AG08395 (cell line): ENCODE measurements at places on chromosomes 12 and 14.

DNA sequence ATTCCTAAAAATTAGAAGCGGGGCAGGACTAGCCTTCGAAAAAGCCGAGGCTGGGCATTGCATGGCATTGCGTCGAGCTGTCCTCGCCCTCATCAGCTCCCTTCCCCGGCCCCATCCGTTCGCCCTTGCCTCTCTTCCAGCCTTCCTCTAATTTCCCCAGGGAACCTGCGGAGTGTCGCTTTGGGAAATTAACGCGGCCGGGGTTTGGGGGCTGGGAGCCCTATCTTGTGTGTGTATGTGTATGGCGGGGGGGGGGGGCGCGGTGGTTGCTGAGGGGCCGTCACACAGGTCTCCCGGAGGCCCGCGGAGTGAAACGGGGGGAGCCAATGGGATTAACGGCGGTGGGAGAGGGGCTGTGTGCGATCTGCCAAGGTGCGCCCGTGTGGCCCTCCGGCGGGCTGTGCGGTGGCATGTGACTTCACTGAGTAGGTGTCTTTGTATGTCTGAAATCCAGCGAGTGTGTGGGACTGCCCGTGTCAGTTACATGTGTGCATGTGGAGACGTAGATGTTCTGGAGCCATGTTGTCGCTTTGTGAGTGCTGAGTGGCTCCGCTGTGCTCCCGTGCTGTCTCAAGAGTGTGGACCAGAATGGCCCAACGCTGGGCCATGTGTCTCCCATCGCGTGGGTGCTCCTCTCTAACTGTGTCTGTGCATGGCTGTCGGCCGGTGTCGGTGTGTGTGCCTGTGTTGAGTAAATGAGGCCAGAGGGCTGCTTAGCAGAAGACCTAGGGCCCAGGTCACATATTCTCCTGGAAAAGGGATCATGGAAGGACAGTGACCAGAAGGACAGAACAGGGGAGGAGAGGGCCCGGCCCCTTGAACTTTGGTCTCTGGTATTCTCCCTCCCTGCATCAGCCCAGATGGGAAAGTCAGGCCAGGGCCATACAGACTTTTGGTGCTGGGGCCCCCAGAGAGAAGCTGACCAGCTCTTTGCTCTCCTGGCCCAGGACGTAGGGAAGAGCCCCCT, 1.5 kb downstream of the PTMS start:
- DNase-seq: no peak

DNA sequence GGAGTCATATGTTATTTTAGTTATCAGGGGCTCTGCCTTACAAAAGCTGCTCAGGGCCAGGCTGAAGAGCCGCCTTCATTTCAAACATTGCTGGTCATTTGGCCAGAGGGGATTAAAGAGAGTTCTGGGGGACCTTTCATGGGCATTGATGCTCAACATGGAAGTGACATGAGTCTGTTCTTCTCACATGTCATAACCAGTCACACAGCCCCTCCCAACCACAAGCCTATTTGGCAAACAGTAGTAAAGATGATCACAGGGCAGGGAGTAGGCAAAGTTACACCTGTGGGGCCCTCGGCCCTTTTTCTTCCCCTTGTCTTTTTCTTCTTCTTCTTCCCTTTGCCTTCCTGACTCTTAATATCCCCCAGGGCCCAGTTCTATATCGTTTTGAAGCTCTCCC, 33.3 kb downstream of the CFAP54 start:
- no peak for DNase-seq

GRCh38 chr12:54032086-54032619, 697 bp upstream of the HOXC5 start:
- DNase-seq: no peak

DNA sequence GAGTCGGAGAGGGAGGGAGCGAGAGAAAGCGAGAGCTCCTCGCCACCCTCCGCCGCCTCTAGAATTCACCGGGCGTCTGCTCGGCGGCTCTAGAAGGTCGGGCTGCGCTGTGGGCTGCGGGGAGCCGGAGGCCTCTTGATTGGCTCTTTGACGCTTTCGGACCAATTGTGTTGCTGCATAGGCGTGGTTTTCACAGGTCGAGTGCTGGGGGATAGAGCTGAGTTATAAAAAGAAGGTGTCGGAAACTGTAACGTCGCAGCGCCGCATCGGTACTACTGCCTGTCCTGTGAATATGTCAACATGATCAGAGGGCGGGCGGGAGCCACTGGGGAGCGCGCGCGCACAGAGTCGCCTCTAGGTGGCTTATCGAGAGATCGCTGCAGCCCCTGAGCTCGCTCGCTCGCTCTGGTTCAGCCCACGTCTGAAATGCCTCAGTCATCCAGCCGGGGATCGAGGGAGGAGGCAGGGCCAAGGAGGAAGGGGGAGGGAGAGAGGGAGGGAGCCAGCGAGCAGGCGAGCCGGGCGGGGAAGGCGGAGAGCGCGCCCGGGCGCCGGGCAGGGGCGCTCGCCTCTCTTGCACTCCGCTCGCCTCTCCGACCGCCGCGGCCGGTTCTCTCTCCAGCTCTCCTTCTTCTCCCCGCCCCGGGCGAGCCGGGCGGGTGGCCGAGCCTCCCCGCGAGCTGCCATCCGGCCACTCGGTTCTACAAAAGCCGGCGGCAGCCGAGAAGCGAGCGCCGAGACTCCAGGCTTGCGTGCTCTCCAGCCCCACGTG, at the start of gene TBX3:
Gene TBX3, minus strand, starts transcription at position 78 of the 772 bp plus-strand sequence. CDS start 975 bp downstream, outside the sequence.
- peak; percentile 93 for DNase-seq

- no peak for DNase-seq
These were observed 62.4 kb upstream of the PSMC1 start for GRCh38 chr14:90193925-90194324.

DNA sequence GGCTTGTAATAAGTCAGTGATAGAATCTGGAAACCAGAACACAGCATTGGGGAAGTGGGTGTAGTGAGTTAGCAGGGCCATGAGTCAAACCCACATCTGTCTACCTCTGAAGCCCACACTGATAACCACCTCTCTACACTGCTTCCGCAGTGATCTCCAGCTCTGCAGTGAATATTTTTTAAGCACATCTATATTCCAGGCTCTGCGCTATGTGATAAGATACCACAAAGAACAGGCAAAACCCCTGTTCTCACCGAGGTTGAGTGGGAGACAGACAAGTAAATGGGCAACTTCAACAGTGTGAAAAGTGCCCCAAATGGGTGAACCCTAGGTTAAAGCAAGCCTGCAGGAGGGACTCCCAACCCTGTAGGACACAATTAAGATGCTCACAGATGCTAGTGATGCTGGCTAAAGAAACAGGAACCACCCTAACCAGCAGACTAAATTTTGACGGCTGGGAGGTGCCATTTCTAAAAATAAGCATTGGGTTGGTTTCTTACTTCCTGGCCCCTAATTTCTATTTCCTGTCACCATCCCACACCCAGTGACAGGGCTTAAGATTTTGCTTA, 375.0 kb downstream of the DPF3 start:
- no peak for DNase-seq

- DNase-seq: no peak
These were observed 177.3 kb upstream of the NUDT4 start for GRCh38 chr12:93200291-93200917.

- no peak for DNase-seq
These were observed 285.8 kb upstream of the GRIP1 start for GRCh38 chr12:66964629-66965028.

GRCh38 chr12:49825360-49825970, 2.7 kb downstream of the NCKAP5L start:
- peak; percentile 60 for DNase-seq

DNA sequence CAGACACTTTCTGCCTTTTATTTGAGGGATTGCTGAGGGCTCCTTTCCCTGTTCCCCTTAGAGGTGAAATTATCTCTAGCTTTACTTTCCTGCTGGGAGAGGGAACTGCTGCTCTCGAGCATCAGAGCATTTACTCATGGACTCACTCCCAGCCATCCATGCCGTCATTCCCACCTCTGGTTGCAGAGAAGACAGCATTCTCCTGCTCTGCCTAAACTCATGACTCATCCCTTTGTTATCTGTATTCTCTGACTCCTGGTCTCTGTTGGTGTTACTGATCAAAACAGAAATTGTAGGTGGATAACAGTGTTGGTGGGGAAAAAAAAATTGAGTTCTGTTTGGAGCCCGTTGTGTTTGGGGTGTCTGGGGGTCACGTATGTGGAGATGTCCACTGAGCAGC, 159.3 kb downstream of the TTC8 start:
- peak; percentile 88 for DNase-seq

DNA sequence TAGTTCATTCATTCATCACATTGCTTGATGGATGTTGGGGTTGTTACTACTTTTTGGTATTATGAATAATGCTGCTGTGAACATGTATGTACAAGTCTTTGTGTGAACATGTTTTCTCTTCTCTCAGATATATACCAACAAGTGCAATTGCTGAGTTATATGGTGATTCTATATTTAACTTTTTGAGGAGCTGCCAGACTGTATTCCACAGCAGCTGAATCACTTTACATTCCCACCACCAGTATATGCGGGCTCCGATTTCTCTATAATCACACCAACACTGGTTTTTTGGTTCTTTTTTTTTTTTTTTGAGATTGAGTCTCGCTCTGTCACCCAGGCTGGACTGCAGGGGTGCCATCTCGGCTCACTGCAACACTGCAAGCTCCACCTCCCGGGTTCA, 22.2 kb upstream of the PLEKHG6 start:
- no peak for DNase-seq

GRCh38 chr12:108752387-108752786, 21.1 kb upstream of the CORO1C start:
- no peak for DNase-seq

DNA sequence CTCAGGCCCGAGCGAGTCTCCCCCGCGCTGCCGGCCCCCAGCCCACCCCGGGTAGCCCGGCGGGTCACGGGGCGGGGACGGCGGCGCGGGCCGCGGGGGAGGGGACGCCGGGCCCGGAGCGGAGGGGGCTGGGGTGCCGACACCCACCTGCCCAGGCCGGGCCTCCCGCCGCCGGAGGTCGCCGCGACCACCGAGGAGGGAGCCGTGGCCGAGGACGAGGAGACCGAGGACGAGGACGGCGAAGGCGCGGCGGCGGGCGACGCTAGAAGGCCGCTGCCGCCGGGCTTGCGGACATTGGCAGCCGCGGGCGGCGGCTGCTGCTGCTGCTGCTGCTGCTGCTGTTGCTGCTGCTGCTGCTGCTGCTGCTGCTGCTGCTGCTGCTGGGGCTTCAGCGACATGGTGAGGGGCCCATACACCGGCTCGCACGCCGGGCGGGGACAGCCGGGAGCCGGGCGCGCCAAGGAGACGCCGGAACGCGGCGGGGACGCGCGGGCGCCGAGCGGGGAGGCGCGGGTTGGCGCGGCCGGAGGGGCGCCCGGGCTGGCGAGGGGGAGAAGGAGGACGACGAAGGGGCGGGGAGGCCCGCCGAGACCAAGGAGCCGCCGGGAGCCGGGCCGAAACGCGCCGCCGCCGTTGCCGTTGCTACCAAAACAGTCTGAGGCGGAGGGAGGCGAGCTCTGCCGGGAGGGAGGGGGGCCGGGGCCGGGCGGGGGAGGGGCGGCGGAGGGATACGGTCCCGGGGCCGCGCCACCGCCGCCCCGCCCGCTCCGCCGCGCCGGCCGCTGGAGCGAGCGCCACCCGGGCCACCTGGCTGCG, at the start of gene ATXN2:
Gene ATXN2, minus strand, starts transcription at position 679 of the 816 bp plus-strand sequence. Its CDS starts 281 bp downstream, at position 398.
- DNase-seq: peak; percentile 88

- no peak for DNase-seq
These were observed 136.4 kb downstream of the SLC35F4 start for GRCh38 chr14:57729208-57730187.

- DNase-seq: no peak
These were observed 15.0 kb downstream of the PMCH start for GRCh38 chr12:102182635-102183034.

DNA sequence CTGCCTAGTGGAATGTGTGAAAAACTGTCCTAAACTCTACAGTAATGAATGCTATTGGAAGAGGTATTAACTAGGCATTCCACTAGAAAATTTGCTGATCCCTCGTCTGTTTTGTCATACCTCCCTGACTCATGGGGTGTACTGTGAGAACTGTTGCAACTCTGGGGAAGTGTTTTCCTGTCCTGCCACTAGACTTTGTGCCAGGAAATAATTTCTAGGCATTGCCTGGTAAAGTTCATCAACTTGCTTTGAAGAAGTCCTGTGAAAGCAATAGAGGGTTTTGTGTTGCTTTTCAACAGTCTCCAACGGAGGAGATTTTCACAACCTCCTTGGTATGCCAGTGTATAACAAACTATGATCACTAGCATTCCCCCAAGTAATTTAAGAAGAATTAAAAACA, 139.9 kb downstream of the AKAP6 start:
- DNase-seq: peak; percentile 90

DNA sequence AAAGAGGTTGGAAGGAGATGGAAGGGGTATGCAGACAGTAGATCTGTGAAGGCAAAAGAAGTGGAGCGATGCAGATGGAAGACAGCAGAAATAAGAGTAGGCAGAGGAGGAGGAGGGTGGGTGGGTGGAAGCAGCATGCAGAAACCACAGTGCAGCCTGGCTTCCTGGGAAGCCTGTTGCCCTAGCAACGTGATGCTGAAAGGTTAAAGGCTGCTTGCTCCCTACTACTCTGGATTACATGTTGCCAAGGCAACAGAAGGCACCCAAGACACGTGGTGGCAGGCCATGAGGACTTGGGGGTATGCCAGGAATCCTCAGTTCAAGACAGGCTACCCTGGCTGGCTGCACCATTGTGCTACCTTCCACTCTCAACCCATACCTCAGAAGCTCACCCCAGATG, 129.6 kb downstream of the GRIN2B start:
- no peak for DNase-seq

DNA sequence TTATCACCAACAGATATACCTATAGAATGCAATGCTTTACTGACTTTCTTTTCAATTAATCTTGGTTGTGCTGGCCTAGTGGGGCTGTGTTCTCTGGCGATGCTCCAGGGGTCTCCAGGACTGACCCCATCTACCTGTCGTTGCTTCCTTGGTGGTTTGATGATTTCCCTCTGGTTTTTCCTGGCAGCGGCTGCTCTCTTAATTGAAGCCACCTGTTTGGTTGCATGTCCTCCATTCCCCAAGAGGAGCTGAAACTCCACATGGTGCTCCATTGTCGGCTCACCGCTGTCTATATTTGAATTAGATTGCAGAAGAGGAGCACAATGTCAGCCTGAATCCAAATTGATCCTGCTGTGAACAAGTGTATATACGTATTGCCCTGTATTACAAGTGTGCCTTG, 7.1 kb upstream of the IFNG-AS1 start:
- peak; percentile 39 for DNase-seq

DNA sequence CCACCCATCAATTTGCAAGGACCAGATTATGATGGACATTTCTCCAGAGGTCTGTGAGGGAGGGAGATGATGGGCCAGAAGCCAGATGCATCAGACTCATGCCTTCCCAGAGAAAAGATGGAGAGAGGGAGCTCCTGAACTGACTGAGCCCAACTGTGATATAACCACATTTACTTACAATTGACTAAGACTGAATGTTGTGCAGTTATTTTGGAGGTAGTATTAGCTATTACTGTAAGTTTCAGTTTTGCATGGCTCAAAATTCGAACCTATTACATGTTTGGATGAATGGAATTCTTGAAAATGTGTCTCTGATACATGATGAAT, 211.1 kb upstream of the SFSWAP start:
- no peak for DNase-seq

- DNase-seq: peak; percentile 21
These were observed 14.9 kb upstream of the SCAF11 start for GRCh38 chr12:46005151-46005797.

GRCh38 chr12:85834378-85834777, 1.8 kb downstream of the RASSF9 start:
- DNase-seq: no peak

- no peak for DNase-seq
These were observed 5.6 kb upstream of the OR6C76 start for GRCh38 chr12:55420307-55420962.

- no peak for DNase-seq
These were observed 524.8 kb upstream of the STXBP6 start for GRCh38 chr14:25574628-25575325.
